Choroid plexus epithelial cell (primary cell): ENCODE measurements at places on chromosomes 11 and 22.
A peak's percentile ranks its signal among the peaks of the same experiment; 100 is the strongest.

GRCh38 chr11:116513278-116513823 is 259.4 kb downstream of the BUD13 start:
- DNase-seq: no peak

- DNase-seq: no peak
These were observed 78.3 kb downstream of the LRRC32 start for GRCh38 chr11:76592025-76592914.

- no peak for DNase-seq
These were observed 17.1 kb upstream of the CCT8L2 start for GRCh38 chr22:16609548-16610261.

- DNase-seq: peak; percentile 68
These were observed 3.1 kb upstream of the SLC35C1 start for GRCh38 chr11:45801723-45802315.

DNA sequence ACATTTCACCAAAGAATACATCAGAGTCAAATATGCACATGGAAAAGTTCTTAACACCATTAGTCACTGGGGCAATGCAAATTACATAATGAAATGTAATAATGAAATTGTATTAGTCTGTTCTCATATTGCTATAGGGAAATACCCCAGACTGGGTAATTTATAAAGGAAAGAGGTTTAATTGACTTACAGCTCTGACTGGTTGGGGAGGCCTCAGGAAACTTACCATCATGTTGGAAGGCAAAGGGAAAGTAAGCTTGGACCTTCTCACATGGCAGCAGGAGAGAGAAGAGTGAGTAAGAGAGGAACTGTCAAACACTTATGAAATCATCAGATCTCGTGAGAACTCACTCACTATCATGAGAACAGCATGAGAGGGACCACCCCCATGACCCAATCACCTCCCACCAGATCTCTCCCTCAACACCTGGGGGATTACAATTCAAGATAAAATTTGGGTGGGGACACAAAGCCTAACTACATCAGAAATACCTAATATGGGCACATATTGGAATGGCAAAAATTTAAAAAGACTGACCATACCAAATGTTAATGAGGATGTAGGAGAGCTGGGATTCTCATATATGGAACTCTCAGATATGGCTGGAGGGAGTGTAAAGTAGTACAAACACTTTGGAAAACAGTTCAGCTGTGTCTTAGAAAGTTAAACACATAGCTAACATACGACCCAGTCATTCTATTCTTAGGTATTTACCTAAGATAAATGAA is 65.1 kb upstream of the CD44 start:
- DNase-seq: no peak

DNA sequence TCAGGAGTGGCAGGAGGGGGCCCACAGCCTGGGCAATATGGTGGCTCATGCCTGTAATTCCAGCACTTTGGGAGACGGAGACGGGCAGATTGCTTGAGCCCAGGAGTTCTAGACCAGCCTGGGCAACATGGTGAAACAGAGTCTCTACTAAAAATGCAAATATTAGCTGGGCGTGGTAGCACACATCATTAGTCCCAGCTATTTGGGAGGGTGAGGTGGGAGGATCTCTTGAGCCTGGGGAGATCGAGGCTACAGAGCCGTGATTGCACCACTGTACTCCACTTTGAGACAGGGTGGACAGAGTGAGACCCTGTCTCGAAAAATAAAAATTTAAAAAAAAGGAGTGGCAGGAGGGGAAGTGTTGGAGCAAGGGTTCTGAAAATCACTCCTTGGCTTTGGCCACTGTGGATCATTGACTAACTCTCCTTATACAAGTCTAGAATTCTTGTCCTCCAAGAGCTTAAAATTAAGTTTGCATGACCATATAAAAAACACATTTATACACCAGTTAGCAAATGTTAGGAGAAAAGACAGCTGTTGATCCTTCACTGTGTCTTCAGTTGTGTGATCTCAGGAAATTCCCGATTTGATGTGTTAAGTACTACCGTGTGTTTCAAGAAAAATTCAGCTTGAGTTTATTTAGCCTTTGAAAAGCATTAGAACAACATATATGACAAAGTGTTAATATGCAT is 2.3 kb upstream of the WEE1 start:
- no peak for DNase-seq
